Stimulated activated CD4-positive, alpha-beta T cell treated with anti-CD3 and anti-CD28 coated beads, Interleukin-2, amount 100 ng/mL, for 24 hours (primary cell): ENCODE measurements at places on chromosomes 11 and 22.

DNA sequence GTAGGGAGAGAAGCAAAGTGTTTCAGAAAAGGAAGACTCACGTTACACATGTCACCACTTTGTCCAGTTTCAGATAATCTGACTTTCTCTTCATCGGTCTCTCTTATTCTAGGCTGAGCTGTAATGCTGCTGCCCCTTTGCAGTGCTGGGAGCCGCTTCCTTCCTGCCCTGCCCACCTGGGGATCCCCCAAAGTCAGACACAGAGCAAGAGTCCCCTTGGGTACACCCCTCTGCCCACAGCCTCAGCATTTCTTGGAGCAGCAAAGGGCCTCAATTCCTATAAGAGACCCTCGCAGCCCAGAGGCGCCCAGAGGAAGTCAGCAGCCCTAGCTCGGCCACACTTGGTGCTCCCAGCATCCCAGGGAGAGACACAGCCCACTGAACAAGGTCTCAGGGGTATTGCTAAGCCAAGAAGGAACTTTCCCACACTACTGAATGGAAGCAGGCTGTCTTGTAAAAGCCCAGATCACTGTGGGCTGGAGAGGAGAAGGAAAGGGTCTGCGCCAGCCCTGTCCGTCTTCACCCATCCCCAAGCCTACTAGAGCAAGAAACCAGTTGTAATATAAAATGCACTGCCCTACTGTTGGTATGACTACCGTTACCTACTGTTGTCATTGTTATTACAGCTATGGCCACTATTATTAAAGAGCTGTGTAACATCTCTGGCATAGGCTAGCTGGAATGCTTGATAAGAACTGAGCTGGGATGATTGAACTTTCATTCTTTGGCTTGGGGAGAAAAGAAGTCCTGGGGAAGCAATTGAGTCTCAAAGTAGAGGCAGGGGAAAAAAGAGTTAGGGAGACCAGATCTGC, 31.2 kb upstream of the SMIM35 start:
- DNase-seq = no peak

GRCh38 chr22:29251981-29252911, 15.5 kb downstream of the RHBDD3 start:
- DNase-seq = no peak

- no peak for DNase-seq
Observed at GRCh38 chr11:92662601-92663360, 306.7 kb upstream of the MTNR1B start.

DNA sequence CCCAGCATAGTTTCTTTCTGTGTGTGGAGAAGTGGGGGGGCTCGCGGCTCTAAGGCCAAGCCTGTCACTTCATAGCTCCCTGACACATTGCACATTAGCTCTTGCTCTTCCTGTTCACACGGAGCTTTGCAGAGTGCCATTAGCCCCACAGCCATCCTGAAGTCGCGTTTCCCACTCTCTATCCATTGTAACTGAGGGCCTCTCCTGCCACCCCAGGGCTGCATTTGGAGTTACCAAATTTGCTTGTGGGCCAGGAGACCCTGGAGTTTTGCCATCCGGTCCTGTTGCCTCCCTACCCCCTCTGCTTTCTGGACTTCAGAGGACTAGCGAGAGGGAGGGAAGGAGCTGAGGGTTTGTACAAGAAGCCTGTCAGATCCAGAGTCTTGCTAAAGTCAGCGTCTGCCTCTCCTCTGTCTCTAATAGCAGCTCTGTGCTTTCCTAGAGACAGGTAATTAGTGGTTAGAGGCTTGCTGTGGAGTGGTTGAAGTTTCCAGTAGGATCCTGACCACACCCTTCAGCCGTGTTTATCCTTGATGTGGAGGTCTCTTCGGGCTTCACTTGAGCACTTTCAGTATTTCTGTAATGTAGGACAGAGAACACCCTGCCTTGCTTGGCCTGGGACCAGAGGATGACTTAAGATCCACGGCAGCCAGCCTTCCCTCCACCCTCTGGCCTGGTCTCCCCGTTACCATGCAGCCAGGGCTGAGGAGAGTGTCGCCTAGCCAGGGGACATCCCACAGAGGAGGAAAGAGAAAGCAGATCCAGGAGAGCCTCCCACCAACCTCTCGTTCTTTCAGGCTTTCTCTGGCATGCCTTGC, 14.1 kb downstream of the DCPS start:
- no peak for DNase-seq

DNA sequence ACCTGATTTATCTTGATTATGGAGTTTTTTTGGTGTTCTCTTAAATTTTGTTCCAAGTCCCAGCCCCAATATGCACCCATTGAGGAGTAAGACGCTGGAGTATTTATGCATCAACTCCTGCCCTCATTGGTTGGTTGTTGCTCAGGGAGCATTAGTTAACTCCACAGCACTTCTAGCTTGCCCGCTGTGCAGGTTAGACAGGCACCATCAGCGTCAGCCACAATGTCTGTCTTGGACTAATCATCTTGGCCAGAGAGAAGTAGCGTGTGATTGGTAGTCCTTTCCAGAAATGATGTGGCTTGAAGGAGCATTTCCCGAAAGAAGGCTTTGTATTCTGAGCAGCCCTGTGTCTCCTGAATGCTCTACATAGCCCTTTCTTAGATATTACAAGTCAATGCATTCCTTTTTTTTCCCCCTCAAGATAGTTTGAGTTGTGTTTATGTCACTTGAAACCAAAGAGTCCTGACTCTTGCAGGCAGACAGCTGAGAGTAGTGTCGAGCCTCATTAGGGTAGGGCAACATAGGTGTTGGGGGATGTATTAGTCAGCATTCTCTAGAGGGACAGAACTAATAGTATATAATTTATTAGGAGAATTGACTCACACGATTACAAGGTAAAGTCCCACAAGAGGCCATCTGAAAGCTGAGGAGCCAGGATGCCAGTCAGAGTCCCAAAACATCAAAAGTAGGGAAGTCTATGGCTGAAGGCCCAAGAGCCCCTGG, 94.6 kb upstream of the RCN1 start:
- DNase-seq = no peak

DNA sequence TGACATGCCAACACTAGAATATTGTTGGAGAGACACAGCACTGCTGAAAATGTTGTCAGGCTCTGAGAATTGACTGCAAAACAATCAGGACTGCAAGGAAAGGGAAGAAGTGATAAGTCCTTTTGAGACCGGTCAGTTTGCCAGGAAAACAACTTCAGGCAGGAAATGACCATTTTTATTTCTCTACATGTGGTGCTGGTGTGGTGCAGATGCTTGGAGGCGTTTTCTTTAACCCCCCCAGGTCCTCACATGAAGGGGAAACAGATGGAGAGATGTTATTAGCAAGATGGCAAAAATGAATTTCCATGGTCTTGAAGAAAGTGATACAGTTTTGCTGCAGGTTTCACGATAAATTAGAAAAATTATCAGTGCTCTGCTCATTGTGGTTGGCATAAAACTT, 5.7 kb downstream of the AP2A2 start:
- DNase-seq = no peak

- DNase-seq = no peak
Observed at GRCh38 chr22:26597026-26597425, 7.1 kb upstream of the TPST2 start.

- peak; percentile 26 for DNase-seq
Observed at GRCh38 chr11:87421422-87421821, 383.7 kb downstream of the TMEM135 start.

DNA sequence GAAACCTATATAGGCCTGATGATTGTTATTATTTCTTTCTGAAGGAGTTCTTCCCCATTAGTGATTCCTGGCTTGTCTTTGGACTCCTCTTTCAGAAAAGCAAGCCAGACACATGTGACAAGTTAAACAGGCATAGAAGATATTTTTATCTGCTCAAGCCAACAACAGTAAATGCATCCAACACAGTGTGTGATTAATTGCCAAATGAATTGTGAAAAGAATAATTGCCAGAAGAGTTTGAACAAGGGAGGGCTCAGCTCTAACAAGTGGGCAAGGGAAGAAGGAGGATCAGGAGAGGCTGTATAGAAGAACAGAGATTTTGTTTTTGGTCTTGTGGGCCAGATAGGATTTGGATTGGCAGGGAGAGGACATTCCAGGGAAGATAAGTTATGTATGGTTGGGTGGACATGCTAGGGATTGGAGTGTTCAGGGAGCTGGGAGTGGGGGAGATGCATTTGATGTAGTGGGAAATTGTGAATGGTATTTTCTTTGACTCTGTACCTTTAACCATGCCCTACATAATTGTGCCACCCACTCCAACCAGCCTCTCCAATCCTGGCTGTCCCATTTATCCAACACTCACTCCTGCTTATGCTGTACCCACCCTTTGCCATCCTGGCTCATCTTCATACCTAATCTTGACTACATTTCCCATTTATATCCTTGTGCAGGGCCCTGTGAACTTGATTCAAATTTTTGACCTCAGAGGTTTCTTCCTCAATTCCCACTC, 172.8 kb downstream of the RRAS2 start:
- no peak for DNase-seq

- DNase-seq = no peak
Observed at GRCh38 chr11:65782816-65783228, 2.0 kb upstream of the AP5B1 start.

DNA sequence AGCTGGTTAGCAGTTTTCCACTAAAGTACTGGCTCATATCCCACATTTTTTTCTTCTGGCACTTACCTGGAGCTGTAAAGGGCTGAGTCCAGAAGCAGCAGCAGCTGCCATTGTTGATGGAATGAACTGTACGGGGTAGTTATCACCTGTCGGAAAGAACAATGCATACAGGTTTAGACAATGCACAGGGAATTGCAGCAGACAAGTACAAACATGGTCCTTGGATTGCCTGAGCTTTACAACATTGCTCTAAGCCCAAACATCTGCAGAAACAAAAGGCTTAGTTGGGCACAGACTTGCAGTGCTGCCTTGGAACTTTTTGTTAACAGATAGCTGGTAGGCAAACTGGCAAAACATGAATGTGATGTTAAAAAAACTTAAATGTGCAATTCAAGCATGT, 258.8 kb downstream of the SOX6 start:
- DNase-seq = no peak

GRCh38 chr11:28038775-28039174, 69.2 kb downstream of the KIF18A start:
- no peak for DNase-seq

GRCh38 chr11:115918576-115918975, 414.4 kb upstream of the CADM1 start:
- DNase-seq = no peak

GRCh38 chr11:62980133-62980760, 4.5 kb downstream of the SLC22A6 start:
- no peak for DNase-seq

- DNase-seq = no peak
Observed at GRCh38 chr22:45235851-45236342, 4.8 kb downstream of the KIAA0930 start.

DNA sequence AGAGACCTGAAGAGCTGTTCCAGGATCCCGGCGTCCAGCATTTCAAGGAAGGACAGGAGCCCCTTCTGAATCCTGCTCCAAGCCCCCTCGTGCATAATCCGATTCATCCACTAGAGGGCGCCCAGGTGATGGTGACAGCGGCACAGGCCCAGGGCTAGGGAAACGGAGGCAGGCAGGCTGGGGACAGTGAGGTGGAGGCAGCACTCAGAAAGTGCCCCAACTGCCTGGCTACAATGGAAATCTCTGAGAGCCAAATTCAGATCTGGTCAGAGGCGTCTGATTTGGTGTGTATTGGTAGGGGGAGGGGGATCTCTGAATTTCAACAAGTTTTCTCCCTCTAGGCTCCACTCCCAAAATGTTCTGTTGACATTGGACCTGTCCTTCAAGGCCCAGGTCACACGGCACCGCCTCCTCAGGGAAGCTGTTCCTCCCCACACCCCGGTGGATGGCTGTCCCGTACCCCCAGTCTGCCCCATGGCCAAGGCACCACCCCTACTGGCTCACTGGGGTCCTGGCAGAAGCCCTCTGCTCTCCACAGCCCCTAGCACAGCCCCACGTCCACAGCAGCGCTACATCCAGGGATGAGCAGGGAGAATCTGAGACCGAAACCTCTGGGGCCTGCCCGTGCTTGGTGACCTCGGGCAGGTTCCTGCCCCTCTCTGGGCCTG, 142.9 kb downstream of the CRYBB2 start:
- peak; percentile 82 for DNase-seq

GRCh38 chr22:21714786-21715185, 20.8 kb downstream of the YPEL1 start:
- no peak for DNase-seq

DNA sequence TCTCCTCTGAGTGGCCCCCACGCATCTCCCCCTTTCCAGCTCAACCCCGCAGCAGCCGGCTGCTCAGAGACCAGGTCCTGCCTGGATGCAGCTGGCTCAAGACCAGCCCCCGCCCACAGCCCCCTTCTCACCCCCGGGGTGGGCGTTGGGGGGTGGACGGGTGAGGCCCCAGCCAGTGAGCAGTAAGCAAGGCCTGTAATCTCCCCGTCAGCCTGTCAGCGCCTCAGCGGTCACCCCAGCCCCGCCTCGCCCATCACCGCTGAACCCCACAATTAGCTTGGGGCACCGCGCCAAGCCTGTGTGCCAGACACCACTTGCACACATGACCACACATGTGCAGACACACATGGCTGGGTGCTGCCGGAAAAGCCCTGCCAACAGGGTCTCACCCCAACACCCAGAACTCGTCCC, 5.9 kb downstream of the PLXNB2 start:
- no peak for DNase-seq

- DNase-seq = no peak
Observed at GRCh38 chr11:124415356-124415923, 9.2 kb downstream of the OR8B4 start.

DNA sequence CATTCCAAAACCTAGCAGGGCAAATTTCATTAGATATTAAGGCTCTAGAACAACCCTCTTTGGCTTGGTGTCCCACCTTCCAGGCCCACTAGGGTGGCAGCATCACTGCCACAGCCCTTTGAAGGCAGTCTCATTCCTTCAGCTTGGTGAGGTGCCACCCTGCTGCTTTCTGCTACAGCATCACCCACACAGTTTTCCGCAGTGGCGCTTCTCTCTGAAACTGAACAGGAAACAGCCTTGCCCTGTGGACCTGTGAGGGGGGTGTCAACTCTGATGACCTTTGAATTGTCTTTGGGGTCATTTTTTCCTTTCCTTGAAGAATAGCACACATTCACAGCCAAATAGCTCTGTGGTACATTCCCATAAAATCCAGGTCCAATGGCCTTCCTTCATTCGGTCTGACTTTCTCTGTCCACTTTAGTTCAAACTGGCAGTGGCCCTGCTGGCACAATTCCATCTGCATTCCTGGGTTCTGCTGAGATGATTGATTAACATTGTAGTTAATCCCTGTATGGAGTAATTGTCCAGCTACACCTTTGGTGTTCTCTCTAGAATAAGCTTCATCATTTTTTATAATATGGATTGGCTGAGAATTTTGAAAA, 251.9 kb upstream of the FAT3 start:
- DNase-seq = no peak

GRCh38 chr11:120339394-120339890, 3.2 kb downstream of the ARHGEF12 start:
- DNase-seq = no peak

DNA sequence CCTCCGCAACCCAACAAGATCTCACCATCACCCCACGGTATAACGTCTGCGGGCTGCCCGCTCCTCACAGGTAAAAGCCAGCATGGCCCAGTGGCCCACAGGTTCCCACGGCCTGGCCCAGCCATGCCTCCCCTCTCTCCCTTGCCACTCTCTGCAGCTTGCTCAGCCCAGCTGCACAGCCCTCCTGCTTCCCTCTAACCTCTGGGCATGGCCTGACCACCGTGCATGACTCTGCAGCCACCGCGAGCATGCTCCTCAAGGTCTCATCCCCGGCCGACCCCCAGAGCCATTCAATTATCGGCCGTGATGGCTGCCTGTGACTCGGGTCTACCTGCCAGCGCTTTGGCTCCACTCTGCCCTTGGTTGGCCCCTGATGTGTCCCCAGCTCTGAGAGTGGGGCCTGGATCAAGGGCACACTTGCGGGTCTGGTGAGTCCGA, 185.5 kb downstream of the CTTN start:
- no peak for DNase-seq
